ENCODE measurements at places on chromosomes 3 and 15.

- DNase-seq, result no peak
These were observed 60.5 kb downstream of the SH3BP5 start for GRCh38 chr3:15271785-15272381.

- DNase-seq, result no peak
These were observed 9.7 kb upstream of the EIF1B start for GRCh38 chr3:40299721-40300335.

DNA sequence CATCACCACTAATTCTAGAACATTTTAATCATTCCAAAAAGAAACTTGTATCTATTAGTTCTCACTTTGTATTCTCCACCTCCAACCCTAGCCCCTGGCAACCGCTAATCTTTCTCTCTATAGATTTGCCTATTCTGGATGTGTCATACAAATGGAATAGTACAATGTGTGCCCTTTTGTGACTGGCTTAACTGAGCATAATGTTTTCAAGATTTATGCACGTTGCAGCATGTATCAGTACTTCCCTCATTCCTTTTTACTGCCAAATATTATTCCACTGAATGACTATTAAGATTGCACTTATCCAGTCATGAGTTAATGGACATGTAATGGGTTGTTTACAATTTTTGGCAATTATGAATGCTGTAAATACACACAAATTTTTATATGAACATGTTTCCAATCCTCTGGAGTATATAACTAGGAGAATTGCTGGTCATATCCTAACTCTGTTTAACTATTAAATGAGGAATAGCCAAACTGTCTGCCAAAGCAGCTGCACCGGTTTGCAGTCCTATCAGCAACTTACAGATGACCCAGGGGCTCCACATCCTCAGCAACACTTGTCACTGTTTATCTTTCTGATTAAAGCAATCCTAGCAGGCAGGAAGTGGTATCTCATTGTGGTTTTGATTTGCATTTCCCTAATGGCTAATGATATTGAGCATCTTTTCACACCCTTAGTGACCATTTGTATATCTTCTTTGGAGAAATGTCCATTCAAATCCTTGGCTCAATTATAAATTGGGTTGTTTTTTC is 42.9 kb downstream of the DCUN1D1 start:
- no peak for DNase-seq

DNA sequence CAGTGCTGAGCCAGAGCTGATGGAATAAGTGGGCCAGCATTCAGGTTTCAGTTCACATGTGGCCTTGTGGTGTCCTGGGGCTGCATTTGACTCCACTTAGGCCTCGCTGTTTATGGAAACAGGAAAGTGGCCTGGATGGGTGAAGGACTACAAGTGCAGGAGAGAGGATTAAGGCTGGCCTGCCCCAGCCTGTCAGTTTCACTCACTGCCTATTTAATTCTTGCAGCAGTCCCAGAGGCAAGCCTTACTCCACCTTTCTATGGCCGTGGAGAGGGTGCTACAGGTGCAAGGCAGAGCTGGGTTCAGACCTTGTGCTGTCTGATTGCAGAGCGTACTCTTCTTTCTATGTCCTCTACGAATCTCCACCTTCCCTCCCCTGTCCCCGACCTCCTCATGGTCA is 37.7 kb downstream of the ABHD17C start:
- no peak for DNase-seq

- DNase-seq, result no peak
These were observed 74.3 kb upstream of the TSEN2 start for GRCh38 chr3:12409684-12410596.

All from right kidney (tissue), 9 donors.